ENCODE measurements at places on chromosomes 1 and 21. TPM values are rescaled to one million over a fixed set of nuclear protein-coding genes. Genes with fewer than 3 reads are reported as not detected.

The C1orf94 gene
- total RNA-seq: not detected

The DEPDC1 gene
- total RNA-seq: 24.0 TPM

The TMEM51 gene
- total RNA-seq: 12.4 TPM

The NOC2L gene
- total RNA-seq: 97.8 TPM

The TAS1R3 gene
- 0.38 TPM for total RNA-seq

The MMEL1 gene
- total RNA-seq: 0.38 TPM

The PRRC2C gene
- total RNA-seq: 74.5 TPM

The SLC9C2 gene
- total RNA-seq: not detected

The ESRRG gene
- not detected for total RNA-seq

The MFSD2A gene
- 1.6 TPM for total RNA-seq

The TNFRSF9 gene
- 0.96 TPM for total RNA-seq

The LRRC53 gene
- not detected for total RNA-seq

The LTN1 gene
- total RNA-seq: 33.8 TPM

The TEDDM1 gene
- not detected for total RNA-seq

The TBX19 gene
- 0.98 TPM for total RNA-seq

The ARHGAP29 gene
- 310 TPM for total RNA-seq

The KRTAP13-2 gene
- not detected for total RNA-seq

The DDR2 gene
- total RNA-seq: 16.7 TPM

The EVA1B gene
- 101 TPM for total RNA-seq

The LHX8 gene
- total RNA-seq: not detected

The MXRA8 gene
- 1.6 TPM for total RNA-seq

The OR10K1 gene
- total RNA-seq: not detected

The MATN1 gene
- total RNA-seq: under 0.01 TPM

The RXFP4 gene
- not detected for total RNA-seq

The ARHGEF16 gene
- 1.1 TPM for total RNA-seq

The PDPN gene
- 0.33 TPM for total RNA-seq

The CELA3A gene
- total RNA-seq: not detected

The AIRE gene
- under 0.01 TPM for total RNA-seq

The COL8A2 gene
- 2.4 TPM for total RNA-seq

The IPP gene
- 4.9 TPM for total RNA-seq

The PRRX1 gene
- total RNA-seq: 0.98 TPM

The MR1 gene
- 2.3 TPM for total RNA-seq

The PRR9 gene
- not detected for total RNA-seq

The SPRR1B gene
- total RNA-seq: not detected

The ST6GALNAC3 gene
- total RNA-seq: 30.4 TPM

The CDA gene
- 0.98 TPM for total RNA-seq

Measured in vein endothelial cell (primary cell).